Stimulated activated CD4-positive, alpha-beta T cell treated with anti-CD3 and anti-CD28 coated beads, TNF-alpha, amount 100 ng/mL, for 48 hours (primary cell): ENCODE measurements at places on chromosomes 2 and 18.

- no peak for DNase-seq
Observed at GRCh38 chr2:216594081-216594480, 39.1 kb upstream of the IGFBP2 start.

- DNase-seq: no peak
Observed at GRCh38 chr2:10717628-10718027, 3.8 kb upstream of the ATP6V1C2 start.

DNA sequence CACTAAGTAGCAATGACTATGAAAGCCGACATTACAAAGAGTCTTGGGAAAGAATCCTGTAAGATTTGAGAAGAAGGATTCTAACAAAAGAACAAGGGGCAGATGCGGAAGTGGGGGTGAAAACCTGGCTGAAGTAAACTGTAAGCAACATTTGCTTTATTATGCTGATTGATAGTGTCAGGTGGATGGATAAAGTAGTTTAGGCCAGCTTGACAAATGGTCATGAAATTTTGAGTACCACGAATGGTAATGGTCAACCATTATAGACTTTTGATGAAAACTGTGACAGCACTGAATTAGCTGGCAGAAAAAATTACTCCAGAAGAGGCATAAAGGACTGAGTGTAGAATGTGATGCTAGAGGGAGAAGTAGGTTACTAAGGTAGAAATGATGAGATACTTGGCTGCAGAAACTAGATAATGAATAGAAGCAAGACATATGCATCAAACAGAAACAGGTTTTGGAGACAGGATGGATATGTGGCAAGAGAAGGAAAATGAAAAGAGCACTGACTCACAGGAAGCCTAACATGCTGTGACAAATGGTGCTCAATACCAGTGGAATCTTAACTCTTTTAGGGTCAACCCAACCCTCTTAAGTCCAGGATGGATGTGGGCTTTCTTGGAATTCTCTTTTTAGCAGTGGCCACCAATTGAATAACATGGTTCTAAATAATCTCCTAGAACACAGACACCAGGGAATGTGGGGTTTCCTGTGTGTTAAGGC is 6.8 kb downstream of the THUMPD2 start:
- DNase-seq: no peak

DNA sequence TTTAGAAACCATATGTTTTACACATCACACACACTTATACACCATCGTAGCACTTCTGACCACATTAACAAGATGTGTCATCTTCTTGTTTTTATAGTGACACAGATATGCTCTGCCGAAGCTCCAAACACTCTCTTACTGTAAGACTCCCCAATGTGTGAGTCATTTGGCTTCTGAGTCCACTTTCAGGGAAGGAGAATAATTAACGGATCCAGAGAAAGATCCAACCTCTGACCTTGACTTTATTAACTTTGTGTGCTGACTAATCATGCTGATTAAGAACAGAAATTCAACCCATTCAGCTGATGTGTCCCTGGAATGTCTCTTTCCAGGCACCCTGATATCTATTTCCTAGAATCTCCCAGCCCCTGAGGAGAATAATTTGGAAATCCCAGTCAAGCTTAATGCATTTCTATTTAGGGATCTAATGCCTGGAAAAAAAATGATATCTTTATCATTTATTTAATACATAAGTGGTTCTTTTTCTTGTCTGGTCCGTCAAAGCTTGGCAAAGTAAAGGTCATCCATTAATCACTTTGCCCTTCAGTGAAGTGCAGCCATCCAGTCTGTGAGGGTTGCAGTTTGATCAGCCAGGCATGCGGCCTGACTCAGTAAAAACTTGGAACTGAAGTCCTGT is 615.8 kb upstream of the SYT4 start:
- DNase-seq: no peak

GRCh38 chr18:5890331-5891183 is 4.8 kb downstream of the TMEM200C start:
- no peak for DNase-seq

DNA sequence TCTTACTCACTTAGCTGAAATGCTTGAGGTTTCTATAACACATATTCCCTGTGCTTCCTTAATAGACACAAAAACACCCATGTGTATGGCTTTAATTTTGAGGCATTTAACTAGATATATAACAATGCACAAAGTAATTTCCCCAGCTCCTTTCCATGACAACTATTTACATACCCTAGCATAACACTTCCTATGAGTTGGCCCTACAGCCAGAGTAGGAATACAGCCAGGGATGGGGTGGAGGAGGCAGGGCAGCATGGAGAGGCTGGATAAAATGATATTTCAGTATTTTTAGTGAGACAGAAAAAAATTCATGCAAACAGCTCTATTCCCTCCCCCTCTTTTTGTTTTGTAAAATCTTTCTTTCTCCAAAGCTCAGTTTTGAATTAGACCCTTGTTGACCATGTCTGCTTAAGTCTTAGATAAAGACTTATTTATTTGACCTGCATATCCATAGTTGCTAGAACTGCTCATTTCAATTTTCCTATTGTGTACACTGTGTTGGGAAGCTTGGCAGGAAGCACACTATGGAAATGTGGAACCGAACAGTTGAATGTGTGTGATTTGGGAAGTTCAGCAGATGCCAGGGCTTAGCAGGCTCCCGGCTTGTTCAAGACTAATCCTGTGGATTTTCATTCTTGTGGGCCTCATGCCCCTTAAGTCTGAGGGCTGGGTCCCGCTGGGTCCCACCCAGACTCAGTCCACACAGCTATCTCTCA is 11.2 kb upstream of the B3GNT2 start:
- no peak for DNase-seq

DNA sequence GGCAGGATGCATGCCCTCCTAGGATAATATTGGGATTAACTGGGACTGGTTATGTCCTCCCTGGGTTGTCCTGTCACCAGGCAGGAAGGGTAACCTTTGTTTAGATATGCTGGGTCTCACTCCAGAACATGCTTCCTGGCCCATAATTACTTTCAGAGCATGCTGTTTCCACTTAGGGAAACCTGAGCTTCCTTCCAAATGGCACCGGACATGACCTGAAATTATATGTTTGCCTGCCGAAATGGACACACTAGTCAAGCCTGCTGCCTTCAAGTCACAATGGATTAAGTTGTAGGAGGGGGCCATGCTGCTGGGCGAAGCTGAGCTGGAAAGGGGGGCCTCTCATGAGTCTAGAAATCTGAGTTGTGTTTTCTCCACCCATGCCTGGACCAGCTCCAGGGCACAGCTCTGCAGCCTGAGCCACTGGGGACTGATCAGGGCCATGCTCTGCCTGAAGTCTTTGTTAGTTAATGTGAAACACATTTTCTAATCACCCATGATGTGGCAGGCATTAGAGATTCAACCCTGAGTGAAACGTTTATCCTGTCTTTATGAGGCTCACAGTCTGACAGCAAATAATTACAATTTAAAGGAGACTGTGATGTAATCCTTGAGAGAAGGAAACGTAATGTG is 273.3 kb downstream of the TNS1 start:
- no peak for DNase-seq

DNA sequence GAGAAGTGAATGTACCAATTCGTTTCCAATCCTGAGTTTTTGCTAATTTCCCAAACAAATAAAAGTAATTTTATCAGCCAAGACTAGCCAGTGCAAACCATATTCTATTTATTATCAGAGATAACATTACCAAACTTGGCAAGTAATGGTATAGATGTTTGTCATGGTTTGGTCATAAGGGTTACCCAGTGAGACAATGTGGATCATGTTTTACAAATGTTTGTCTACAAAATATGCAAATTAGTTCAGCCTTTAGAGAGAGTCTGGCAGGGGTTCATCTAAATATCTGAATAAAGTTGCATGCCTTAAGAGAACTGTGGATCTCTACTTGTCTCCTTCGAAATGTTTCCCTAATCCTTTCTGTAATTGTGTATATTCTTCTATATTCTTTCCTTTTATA is 152.2 kb downstream of the KCNH7 start:
- no peak for DNase-seq

DNA sequence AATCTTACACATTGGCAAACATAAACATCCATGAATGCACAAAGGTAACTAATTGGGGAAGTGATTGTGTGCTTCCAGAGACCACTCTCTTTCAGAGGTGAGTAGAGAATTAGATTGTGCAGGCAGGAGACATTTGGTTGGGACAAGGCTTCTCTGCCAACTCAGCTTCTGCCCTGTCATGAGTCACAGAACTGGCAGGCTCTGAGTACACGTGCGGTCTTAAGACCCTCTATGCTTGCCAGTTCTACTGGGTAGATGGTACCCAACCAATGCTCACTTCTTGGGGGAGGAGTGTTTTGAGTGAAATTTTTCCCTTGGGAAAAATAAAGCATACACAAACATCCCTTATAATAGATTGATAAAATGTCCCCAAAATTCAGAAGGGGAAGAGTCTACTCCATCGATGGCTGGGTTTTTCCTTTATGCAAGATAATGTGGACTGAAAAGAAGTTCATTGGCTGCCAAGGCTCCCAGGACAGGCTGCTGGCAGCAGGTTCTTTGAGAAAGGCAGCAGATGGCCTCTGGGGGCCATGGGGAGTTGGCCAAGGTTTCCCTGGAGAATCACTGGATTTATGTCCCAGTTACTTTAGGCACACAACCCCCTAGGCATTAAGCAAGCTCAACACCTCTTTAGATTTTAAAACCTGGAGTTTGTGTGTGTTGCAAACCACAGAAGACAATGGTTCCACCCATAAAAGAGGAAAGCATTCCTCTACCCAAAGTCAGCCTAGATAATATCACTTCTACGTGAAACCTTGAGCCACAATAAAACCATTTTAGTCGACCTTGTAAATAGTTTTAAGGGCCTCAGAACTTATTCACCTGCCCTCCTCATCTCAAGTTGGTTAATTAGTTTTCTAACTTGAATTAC is 417.0 kb downstream of the TXNL1 start:
- DNase-seq: no peak

DNA sequence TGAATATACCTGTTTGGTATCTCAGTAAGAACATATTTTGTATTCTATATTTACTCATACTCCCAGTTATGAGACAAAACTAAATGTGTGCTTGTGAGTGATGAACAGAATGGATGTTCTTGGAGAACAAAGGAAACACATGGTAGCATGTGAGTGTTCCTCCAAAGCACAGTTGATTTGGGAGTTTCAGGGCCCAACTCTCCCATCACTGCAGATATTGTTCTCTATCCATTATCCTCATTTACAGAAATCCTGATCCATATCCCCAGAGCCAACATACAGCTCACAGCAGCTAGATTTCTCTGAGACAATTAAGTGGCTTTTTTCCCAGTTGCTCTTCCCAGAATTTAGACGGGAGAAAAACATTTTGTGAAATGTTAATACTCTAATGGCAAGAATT is 75.6 kb upstream of the MAPRE2 start:
- no peak for DNase-seq

GRCh38 chr2:98914713-98915580 is 21.1 kb downstream of the CRACDL start:
- DNase-seq: no peak

DNA sequence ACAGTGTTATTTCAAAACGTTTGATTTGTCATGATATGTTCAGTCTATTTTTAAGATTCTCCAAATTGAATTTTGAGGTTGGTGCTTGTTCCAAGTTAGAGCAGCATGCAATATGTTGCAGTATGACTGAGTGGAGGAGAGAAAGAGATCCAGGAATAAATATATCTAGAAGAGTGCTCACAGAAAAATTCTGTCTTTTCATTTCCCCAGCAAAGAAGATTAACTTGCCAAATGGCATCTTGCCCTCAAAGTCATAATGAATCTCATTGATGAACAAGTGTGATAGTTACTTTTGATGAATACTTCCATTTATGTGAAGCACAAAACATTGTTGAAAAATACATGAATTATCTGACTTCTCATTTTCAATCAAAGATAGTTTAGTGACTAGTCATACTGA is 95.9 kb downstream of the KCNJ3 start:
- no peak for DNase-seq

- no peak for DNase-seq
Observed at GRCh38 chr18:75071866-75072671, 136.9 kb downstream of the PTGR3 start.

GRCh38 chr2:172308253-172308935 is 119.0 kb upstream of the ITGA6 start:
- DNase-seq: no peak

DNA sequence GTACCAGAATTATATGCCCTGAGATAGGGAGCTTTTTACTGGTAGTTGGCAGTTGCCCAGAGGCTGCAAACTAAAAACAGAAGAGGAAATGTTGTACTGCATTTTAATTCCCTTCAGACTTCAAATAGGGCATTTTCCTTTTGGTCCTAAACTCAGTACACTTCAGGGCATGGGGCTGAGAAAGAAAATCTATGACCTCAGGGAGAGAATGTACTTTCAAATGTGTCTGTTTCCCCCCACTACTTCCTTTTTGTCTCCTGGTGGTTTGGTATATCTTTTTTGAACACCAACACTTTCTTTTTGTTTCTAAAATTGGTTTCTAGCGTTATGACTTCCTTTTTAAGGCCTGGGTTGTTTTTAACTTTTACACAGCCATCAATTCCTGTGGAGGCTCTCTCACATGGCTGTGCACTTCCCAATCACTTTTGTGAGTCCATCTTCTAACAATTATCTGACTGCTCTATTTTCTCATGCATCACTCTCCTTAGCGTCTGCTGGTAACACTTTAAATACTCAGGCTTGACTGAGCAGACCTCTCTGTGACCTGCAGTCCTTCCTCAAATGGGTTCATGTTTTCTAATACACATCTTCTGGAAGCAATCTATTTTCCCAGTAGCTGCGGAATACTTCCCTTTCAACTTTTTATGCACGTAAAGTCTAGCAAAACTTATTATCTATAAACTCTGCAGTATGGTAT is 596.0 kb downstream of the LRP1B start:
- DNase-seq: no peak

DNA sequence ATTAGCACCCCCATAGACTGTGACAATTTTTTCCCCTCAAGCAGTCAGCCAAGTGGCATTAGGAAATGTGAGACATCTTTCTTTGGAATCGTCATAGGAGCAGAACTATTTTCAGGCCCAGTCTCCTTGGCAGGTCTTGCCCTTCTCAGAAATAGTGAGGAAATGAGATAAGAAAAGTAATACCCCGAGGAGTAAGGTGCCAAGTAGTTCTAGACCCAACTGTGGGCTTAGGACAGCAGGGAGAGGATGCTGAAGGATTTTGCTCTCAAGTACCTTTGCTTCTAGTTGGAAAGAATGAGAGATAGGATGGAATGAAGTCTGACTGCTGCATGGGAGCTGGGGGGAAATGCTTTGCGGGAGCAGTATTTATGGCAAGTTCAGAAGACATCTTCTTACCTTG is 31.8 kb downstream of the PRKCE start:
- no peak for DNase-seq

GRCh38 chr18:73235491-73235890 is 367.7 kb upstream of the NETO1 start:
- DNase-seq: no peak

- no peak for DNase-seq
Observed at GRCh38 chr2:18630541-18630940, 41.2 kb upstream of the NT5C1B start.

- DNase-seq: no peak
Observed at GRCh38 chr2:98903767-98904485, 32.1 kb downstream of the CRACDL start.

- no peak for DNase-seq
Observed at GRCh38 chr2:62547854-62548253, 41.9 kb upstream of the TMEM17 start.
